ENCODE measurements at places on chromosomes 7 and 10.

DNA sequence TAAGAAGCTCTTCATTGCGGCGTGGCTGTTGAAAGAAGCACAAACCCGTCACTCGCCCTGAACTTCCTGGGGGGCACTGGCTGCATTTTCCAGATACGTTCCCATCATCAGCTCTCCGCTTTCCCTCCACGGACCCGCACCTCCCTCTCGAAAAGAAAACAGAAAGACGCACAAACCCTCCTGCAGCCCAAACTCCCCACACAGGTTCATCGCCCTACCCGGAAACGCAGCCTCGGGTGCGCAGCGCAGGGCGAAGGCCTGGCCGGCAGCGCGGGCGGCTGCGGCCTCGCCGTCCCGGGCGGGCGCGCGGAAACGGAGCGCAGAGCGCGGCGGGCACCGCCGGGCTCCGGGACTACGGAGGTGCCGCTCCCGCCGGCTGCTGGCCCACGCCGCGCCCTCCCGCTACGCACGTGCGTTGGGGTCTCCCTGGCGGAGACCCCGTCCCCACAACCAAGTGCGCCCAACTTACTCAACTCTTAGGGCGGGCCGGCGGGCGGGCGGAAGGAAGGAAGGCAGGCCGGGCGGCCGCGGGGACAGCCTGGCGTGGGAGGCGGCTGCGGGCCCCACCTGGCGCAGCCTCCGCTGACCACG is 822 bp downstream of the ZNF800 start:
- peak; percentile 84 for DNase-seq

DNA sequence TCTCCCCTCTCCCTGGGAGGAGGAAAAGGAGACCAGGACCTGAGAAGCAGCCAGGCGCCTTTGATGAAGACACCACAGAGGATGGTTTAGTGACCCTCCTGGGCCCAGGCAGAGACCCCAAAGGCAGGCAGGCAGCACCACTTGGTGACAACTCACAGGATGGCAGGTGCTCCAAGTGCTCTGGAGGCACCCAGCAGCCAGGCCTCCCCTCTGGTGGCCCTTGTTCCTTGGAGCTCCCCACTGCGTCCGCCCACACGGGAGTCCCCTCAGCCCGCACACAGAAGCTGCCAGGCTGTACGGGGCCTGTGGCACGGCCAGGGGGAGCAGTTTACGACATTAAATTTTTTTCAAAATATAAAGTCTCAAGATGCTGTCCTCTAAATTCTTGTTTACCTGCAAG is 607.1 kb upstream of the FOXK1 start:
- no peak for DNase-seq

DNA sequence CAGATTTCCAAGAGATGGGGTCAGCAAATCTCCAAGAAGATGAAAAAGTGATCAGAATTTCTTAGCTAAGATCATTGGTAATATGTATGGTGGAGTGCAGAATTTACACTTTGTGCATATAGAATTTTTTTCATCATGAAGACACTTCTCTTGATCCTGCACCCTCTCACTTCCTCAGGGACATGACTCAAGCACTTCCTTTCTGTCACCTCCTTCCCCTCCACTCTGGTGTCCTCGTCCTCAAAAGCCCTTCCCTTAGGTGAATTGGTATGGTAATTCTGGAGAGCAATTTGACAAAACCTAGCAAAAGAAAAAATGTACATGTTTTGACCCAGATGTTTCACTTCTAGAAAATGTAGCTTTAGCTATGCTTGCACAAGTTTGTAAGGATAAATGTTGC is 18.1 kb downstream of the CALN1 start:
- DNase-seq: no peak

GRCh38 chr7:14754631-14755030 is 147.9 kb downstream of the DGKB start:
- DNase-seq: no peak

- DNase-seq: no peak
Measured at GRCh38 chr7:142130267-142130666, 18.7 kb downstream of the MGAM2 start.

DNA sequence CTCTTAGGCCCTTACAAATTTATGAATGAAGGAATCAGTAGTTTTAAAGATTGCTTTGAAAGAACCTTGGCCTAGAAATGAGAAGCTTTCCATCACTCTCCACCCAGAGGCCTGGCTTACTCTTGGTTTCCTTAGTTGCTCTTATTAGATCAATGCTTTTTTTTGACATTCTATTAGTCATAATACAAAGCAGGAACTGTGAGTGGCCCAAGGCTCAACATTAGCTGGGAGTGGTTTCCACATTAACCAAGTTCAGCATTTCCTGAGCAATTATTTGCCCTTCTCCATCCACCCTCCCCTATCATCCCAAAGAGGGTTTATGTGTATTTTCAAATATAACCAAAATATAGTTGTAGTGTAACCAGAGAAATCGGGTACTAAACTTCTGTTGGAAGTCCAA is 103.4 kb upstream of the FAM204A start:
- DNase-seq: no peak

GRCh38 chr7:1794888-1795542 is 124.9 kb downstream of the ELFN1 start:
- DNase-seq: peak; percentile 33
